ENCODE measurements at places on chromosomes 1 and 21.

GRCh38 chr1:153646672-153647345, 11.7 kb upstream of the SNAPIN start:
- DNase-seq = no peak

GRCh38 chr1:182723200-182723599, 38.8 kb upstream of the RGS8 start:
- DNase-seq = no peak

GRCh38 chr1:204069887-204070286, 3.0 kb upstream of the SOX13 start:
- no peak for DNase-seq

- peak; percentile 59 for DNase-seq
These were observed 583 bp downstream of the MEF2D start for GRCh38 chr1:156499842-156500542.

- peak; percentile 85 for DNase-seq
These were observed 32.3 kb upstream of the ETS2 start for GRCh38 chr21:38773099-38774061.

GRCh38 chr1:41400225-41400624, 39.0 kb downstream of the FOXO6 start:
- no peak for DNase-seq

DNA sequence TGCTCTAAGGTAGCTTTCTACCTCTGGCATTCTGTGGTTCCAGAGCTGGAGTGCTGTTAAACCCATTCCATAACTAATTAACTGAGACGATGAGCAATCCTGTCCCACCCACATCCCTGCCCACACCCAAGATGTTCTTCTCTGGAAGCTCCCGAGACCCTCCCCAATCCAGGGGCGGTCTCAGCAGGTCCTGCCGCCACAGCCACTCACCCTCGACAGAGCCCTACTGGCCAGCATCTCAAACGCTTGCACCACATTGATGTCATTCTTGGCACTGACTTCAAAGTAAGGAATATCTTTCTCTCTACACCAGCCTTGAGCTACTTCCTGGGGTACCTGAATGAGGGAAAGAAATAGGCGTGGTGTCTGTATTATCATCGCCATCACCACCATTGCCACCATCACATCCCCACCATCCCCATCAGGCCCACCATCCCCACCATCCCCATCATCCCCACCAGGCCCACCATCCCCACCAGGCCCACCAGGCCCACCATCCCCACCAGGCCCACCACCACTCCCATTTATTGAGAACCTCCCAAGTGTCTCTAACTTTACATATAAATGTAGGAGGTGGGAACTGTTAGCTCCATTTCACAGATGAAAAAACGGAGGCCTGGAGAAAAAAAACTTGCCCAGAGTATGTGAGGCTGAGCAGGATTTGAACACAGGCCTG, 17.7 kb downstream of the RAB7B start:
- DNase-seq = no peak

- DNase-seq = no peak
These were observed 49.7 kb downstream of the PGM1 start for GRCh38 chr1:63642901-63643300.

DNA sequence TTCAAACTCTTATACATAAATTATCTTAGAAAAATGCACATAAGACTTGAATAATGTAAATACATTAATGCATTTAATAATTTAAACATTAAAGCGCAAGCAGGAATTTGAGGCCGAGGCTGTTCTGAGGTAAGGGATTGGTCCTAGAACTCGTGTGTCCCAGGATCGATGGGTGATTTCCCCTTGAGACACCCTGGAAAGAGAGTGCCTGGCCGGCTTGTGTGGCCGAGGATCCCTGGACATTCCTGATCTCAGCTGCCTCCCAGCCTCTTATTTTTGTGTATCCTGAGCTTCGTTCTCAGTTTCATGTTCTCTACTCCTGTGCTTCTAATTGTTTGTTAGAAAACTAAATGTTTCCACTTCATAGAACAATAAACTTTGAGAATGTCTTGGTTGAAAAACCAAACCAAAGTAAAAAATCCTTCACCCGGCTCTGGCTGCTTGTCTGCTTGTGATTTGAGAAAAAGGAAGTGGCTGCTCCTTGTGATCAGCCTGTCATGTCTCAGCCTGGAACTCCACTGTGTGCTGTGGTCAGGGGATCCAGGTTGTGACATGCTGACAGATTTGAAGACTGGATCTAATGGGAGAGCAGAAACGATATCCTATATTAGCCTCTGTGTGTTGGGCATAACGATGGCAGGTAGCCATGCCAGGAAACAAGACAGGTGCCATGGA, 40.7 kb downstream of the PEX14 start:
- no peak for DNase-seq

- no peak for DNase-seq
These were observed 22.9 kb downstream of the EXO1 start for GRCh38 chr1:241870746-241871430.

GRCh38 chr1:27122652-27123051, 32.3 kb downstream of the SLC9A1 start:
- peak; percentile 82 for DNase-seq

DNA sequence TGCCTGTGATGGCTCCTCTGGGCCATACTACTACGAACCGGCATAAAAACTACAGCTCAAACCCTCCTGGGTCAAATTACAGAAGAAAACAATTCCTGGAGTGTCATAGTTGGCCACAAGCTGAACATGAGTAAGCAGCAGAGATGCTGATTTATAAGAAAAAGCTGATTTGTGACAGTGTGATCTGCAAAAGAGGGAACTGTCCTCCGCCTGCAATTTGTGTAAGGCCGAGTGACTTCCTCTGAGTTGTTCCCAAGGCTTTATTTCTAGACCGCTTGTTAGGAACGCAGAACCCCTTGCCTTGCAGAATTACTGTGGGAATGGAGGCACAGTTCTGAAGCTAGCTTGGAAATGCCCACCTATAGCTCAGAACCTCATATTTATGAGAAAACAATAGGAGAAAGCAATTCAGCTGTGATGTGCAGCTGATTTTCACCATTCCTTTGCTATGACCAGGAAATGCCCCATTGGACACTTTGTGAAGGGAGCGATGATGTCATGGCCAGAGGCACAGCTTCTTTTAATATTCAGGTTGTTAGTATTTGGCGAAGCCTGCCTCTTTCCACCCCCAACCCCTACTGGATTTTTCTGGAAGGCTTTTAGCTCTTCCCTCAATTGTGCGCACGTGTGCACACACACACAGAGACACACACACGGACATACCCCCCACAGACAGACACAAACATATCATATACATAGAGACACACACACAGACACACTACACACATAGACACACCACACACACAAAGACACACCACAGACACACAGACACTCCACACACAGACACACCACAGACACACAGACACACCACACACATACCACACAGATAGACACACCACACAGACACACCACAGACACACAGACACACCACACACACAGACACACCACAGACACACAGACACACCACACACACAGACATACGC, 47.6 kb downstream of the IER5 start:
- peak; percentile 86 for DNase-seq

- no peak for DNase-seq
These were observed 4.4 kb downstream of the KIF17 start for GRCh38 chr1:20713440-20713839.

DNA sequence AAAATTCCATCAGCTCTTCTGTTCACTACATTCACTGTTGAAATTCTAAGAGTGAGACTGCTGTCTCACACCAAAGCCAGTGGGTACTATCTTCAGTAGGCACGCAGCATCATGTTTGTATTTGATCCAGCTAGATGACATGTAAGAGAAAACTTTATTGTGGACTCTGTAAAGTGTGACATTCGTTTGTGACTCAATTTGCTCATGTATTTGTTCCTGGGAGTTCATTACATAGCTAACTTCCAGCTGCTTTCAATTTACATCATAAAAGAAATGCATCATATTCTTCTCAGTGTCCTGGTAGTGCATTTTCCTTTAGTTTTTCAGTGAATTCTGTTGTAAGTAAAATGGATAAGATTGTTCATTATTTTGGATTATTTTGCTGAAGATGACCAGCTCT, 31.4 kb downstream of the CTH start:
- DNase-seq = peak; percentile 9

- peak; percentile 58 for DNase-seq
These were observed 38.4 kb downstream of the PIK3CD start for GRCh38 chr1:9689971-9690381.

- no peak for DNase-seq
These were observed 38.2 kb upstream of the PIGC start for GRCh38 chr1:172482044-172482443.

- no peak for DNase-seq
These were observed 1.3 kb downstream of the C1orf146 start for GRCh38 chr1:92219028-92219427.

DNA sequence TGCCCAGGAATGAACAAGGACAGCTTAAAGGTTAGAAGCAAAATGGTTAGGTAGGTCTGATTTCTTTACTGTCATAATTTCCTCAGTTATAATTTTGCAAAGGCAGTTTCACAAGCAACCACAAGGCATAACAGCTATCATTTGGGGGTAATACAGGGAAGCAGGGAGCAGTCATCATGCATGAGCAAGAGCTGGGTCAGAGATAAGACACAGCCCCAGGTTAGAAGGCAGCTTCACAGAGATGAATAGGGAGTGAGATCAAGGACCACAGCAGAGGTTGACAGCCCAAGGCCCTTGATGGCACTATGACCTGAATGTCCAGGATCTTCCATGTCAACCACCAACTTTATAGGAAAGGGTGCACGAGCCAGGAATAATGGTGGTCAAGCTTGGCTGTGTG, 9.0 kb upstream of the CSRP1 start:
- DNase-seq = no peak

GRCh38 chr1:186413319-186413718, 37.7 kb downstream of the ODR4 start:
- DNase-seq = no peak

GRCh38 chr1:178048426-178048825, 45.5 kb upstream of the RASAL2 start:
- DNase-seq = peak; percentile 22

DNA sequence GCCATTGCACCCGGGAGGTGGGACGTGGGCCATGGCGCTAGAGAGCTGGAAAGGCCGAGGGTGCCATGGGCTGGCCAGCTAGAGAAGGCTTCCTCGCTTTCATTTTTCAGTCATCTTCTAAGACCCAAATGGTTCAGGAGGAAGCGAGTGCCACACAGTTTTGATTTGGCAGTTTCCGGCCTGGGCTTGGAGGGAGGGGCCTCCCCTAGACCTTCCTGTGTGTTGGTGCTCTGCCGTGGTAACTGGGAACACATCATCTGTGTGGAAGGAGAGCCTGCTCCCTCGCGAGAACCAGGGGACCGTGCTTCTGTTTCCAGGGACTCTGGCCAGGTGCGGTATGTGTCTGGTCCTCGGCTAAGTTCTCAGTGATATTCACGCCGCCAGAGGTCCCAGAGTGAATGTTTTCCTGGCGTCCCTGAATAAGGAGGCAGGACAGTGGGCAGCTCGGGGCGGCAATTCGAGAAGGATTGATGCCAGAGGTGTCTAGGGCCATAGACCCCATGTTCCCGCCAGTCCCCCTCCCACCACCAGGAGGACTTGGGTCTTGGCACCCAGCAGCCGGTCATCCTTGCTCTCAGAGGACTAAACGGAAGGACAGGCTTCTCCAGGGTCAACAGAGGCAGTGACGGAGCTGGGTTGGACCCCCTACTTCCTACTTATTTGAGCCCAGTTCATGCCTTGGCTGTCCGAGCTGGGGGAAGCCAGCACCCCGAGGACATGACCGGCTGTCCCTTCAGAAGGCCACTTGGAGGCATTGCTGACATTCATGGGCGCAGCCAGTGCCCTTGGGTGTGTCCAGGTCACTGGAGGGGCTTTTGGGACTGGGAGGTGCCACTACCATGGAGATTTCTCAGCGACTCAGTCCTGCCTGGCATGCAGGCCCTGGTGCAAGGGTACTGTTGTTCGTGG, 2.7 kb upstream of the NPHP4 start:
- DNase-seq = no peak

DNA sequence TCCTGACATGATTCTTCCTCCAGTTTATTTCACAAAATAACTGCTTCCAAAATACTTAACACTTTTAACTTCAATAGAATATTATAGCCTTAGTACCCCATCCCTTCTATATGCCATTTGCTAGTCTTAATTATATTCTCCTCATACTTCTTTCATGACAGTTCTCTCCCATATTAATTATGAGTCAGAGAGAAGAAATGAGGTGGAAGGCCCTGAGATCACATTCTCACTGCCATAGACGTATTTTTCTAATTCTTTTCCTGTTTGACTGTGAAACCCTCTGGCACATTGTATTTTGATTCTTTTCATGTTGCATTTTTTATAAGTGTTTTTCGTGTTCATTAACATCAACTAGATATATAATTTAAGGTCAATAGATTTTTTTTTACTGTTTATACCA, 88.4 kb downstream of the GTF2B start:
- DNase-seq = peak; percentile 63

DNA sequence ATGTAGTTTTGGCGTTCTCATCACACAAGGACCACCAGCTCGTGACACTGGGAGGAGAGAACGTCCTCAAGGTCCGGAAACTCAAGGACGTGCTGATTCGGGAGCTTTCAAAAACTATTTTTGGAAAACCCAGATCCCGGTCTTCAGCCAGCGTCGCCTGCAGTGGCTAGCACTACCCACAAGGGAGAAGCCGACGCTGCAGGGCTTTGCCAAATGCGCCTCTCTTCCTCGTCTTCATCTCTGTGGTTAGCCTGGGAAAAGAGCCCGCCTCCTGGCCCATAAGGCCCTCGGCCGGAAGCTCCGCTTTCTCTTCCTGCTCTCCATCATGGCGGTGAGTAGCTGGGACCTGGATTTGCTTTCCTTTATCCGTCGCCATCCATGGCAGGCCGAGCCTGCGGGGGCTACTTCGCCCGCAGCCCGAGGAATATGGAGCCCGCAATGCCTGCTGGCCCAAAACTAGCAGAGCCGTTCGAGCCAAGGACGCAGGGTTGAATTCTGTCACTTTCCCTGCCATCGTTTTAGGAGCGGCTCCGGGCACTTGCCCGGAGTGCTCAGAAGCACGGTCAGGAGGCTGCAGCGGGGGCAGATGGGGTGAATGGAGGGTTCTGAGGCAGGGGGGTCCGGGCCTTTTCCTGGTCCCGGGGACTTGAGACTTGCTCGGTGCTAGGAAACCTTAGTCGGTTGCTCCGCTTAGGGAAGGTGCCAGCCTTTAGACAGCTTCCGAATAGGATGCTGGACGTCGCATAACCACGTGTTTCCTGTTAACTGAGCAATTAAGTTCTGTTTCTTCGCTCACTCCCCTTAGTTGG, at the start of gene RPL11:
RPL11 (plus strand) TSS at position 308 of the 809 bp plus-strand sequence; CDS start at position 326, 18 bp downstream.
- peak; percentile 95 for DNase-seq

- DNase-seq = peak; percentile 16
These were observed 920 bp downstream of the MTR start for GRCh38 chr1:236795757-236796667.

DNA sequence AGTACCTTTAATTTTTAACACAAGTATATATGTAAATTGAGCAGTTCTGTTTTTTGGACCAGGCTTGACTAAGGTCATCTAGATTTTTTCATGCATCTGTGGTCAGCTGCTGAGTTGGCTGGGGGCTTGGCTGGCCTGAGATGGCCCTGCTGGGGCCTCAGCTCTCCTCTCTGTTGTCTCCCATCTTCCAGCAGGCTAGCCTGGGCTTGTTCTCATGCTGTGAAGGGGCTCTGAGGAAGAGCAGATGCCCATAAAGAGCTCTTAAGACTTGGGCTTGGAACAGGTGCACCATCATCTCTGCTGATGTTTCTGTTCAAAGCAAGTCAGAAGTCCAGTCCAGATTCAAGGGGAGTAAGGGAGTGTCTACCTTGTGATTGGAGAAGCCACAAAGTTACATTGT, 51.2 kb upstream of the TNR start:
- DNase-seq = no peak
